Tongue (tissue), 3 donors: ENCODE measurements at places on chromosomes 4 and X. TPM values are rescaled to one million over a fixed set of nuclear protein-coding genes. Genes with fewer than 3 reads are reported as not detected.

TLR8 gene
- not detected for total RNA-seq

NDP gene
- total RNA-seq, result 1.1 TPM

ADD1 gene
- total RNA-seq, result 199 TPM

UGT2B17 gene
- total RNA-seq, result not detected

DNA sequence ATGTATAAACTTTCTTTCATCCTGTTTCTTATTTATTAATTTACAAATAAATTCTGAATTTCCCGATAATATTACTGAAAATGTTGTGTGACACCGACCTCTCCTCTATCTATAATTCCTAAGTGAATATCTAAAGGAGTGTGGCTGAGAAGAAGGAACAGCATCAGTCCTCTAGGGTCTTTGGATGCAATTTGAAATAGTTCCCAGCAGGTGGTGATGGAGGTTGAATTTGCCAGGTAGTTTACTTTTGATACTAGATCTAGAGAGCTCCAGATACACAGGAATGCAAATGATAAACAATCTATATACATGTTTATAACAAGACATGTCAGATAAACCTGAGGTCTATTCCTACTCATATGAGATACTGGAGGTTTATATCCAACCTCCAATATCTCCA lies 305.4 kb downstream of the PCDH18 start:
- DNase-seq, result peak; percentile 8

GRCh38 chr4:7158991-7159390 lies 33.3 kb upstream of the SORCS2 start:
- DNase-seq, result no peak

GRCh38 chr4:75786938-75787337 lies 62.6 kb downstream of the USO1 start:
- DNase-seq, result no peak

GRCh38 chr4:74934016-74934831 lies 1.3 kb downstream of the PARM1 start:
- DNase-seq, result peak; percentile 71

DNA sequence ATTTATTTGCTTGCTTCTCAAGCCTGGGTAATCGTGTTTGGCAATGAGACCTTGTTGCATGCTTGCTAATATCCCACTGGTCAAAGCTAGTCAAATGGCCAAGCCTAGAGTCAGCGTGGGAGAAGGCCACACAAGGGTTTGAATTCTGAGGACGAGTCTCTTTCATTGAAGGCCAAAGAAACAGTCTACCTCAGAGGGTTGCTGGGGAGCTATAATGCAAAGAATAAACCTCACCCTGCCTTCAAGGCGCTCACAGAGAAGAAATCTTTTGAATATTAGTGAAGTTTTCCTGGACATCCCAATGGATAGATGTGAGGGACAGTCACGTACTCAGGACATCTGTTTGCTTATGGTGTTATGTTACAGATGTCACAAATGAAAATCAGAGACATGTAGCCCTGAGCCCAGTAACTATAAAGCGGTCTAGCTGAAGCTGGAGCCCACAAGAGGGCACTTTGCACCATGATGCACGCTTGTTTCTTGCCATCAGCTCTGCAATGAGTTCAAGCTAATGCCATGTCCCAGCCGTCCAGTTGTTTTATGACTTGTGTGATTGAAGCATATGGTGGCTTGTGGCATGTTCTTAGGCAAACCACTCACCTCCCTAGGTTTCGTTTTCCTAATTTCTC lies 1.1 kb upstream of the TLR3 start:
- peak; percentile 80 for DNase-seq

DNA sequence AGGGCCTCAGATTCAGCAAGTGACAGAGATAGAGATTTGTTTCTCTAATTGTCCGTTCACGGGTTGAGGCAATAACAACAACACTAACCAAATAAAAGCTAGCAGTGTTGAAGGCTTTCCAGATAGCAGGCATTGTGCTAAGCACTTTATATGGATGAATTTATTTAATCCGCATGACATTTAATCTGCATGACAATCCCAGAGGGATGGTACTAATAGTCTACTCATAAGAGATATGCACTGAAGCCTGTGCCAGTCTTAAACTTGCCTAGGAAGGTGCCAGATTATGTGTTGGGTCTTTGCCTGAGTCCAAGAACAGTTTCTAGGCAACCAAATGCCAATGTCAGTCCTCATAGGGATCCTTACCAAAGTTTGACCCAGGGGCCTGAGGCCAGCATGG lies 37.7 kb upstream of the FAT1 start:
- DNase-seq, result peak; percentile 62

DNA sequence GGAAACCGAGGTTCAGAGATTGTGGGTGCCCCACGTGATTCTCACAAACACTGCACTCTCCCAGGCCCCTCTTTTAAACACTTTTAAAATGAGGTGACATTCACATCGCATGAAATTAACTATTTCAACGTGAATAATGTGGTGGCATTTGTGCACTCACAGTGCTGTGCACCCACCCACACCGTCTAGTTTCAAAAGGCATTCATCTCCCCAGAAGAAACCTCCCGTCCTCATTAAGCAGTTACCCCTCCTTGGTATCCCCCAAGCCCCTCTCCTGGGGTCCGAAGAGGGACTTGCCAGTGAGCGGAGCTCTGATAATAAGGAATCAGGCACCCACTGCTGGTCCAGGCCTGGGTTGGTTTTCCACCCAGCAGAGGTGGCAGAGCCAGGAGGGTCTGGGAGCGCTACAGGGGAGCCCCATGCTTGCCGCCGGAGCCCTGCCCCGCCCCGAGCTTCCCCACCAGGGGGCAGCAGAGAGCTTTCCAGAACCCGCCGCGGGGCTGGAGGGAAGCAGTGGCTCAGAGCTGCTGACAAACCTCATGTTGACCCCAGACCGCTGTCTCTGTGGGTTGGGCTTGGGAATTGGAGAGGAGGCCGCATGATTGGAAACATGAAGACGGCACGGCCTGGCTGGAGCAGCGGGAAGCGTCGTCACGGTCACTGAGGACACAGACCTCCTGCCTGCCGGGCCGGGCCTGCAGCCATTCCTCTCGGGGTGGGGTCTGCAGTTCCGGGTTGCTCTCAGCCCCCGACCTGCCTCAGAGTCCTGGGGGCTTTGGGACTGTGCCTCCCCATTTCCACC lies 27.5 kb upstream of the HTRA3 start:
- DNase-seq, result peak; percentile 97

DNA sequence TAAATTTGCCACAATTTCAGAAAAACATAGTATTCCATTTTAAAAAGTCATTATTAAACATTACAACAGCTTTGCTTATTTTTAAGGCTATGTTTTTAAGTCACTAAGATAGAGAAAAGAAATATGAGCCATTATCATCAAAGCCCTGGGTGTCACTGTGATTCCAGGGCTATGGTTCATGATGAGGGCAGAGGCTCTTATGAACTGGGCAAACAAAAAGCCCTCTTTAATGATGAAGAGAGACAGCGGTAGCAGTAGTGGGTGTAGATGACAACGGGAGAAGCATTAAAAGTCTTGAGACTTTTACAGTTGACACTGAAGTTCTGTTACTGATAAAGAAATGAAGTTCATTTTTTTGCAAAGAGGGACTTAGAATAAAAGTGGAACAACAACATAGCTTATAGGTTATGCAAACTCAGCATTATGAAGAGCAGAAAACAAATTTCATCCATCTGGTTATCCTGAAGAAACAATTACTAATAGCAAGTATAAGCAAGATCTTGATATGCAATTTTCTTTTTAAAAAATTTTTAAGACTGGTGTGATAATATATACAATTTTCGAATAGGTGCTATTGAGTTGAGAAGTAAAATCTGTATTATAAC lies 202.7 kb upstream of the ETNPPL start:
- no peak for DNase-seq
